ENCODE measurements at places on chromosomes 6 and 20.

- DNase-seq = no peak
Measured at GRCh38 chr6:63525186-63525878, 46.9 kb upstream of the LOC128125822 start.

- no peak for DNase-seq
Measured at GRCh38 chr20:43046966-43047365, 142.7 kb downstream of the PTPRT start.

GRCh38 chr6:123812621-123813020 lies 9.0 kb downstream of the NKAIN2 start:
- DNase-seq = no peak

DNA sequence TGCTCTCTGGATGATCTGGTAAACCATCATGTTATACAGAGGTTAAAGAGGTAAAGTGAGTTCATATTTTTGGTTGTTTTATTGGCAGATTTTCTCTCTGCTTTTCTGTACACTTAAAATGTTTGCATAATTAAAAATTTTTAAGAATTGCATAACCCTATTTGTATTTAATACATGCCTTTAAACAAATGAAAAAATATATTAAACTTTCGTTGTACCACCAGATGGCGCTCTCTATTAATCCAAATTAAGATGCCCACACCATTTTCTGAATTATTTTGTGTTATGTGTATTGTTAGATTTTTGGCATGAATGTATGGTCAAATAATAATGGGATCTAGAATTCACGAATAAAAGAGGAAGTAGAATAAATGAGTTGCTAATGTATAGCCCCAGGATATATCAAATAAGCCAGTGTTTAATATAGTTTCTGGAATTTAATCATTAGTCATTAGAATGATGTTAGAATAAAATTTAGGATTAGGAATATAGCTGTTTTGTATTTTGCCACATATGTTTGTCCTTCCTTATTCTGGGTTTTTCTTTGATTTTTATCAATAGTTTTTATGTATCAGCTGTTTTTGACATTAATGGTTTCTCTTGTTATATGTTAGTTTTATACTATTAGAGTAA lies 38.9 kb downstream of the SMAP1 start:
- DNase-seq = no peak

- no peak for DNase-seq
Measured at GRCh38 chr6:2980465-2980855, 9.1 kb upstream of the SERPINB6 start.

DNA sequence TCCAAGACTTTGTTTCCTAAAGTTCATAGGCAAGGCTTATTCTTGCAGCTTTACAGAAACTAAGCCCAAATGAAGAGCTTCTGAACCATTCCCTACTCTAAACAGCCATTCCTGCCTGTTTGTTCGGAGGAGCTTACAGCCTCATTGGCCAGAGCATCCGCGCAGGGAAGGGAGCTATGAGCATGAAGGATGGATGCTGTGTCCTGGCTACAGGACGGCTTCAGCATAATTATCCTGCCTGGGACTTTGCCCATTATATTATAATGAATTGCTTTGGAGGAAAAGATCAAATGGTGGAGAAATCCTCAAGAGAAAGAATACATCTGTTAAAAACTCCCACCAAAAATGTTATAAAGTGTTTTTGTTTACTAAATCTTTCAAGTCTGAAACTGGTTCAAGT lies 378.2 kb upstream of the BTBD3 start:
- DNase-seq = no peak

DNA sequence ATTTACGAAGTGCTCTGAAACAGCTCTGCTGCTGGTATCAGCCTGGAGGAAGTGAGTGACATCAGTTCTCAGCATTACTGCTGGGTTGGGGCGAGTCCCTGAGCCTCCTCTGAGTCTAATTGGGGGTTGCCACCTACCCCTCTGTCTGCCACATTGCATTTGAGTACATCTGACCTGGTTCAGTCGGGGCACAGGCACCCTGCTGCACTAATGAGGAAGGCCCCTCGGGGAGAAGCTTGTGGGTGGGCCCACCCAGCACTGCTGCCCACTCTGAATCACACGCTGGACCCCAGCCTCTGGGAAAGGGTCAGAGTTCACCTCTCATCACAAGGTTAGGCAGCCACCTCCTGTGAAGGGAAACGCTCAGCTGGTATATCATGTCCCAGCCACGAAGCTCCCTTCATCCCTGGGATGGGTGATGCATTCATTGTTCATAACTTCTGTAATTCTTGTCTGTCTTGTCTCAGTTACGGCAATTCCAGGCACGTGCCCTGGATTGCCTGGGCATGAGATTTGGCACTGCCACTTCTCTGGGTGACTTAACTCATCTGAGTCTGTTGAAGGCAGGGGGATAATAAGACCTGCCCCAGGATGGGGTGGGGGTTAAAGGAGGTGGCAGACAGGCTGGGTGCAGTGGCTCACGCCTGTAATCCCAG lies 13.3 kb downstream of the DNMT3B start:
- DNase-seq = no peak

DNA sequence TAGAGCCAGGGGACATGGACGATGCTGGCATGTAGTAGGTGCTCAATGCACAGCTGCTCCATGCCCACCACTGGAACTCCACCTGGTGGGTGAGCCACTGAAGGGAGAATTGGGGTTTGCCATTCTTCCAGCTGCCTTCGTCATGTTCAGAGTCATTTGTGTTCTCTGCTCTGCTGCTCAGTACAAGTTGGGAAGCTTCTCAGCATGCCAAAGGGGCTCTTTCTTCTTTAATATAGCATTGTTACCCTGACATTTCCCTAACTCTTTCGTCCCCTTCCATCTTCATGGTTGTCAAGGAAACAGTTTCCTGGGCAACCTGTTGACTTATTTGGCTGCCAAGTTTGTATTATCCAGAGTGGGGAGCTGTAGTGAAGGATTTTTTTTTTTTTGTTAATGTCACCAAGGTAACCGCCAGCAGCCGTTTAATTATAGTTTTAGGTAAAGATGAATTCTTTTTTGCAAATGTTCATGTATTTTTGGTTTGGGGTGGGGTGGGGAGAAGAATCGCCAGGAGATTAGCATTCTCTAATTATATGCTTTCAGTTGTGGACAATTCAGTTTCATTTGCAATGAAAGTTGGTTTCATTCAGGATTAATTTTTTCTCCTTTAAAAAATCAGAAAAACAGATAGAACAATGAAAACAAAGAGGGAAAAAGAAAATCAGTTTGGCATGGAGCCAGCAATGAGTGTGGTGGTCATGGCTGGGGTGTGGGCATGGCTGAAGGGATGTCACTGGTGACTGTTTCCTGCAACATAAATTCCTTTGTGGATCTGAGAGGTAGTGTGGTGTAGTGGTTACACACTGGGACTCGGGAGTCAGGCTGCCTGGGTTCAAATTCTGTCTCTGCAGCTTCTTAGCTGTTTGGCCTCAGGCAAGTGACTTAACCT lies 73.0 kb upstream of the KCNG1 start:
- DNase-seq = no peak

DNA sequence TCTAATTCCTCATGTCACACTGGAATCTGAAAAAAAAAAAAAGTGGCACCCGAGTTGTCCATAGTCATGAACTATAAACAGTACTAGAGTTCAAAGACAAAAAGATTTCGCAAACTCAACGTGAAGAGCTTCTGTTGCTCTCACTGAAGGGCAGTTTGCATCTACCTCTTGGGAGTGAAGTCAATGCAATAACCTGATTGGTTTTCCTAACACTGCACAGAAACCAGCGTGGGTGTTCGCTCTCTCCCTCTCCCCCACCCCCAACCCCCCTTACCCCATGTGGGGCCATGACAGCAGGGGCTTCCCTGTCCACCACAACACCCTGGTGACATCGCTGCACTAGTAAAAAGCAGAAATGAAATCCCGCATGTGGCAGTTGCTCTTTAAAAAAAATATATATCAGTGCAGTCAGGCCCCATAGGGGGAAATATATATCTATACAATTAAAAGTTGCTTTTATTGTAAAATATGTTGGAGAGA lies 66.9 kb downstream of the GMPR start:
- DNase-seq = no peak

- DNase-seq = no peak
Measured at GRCh38 chr20:43389839-43390626, 67.7 kb upstream of the SRSF6 start.

- no peak for DNase-seq
Measured at GRCh38 chr6:138582573-138582972, 83.3 kb upstream of the NHSL1 start.

DNA sequence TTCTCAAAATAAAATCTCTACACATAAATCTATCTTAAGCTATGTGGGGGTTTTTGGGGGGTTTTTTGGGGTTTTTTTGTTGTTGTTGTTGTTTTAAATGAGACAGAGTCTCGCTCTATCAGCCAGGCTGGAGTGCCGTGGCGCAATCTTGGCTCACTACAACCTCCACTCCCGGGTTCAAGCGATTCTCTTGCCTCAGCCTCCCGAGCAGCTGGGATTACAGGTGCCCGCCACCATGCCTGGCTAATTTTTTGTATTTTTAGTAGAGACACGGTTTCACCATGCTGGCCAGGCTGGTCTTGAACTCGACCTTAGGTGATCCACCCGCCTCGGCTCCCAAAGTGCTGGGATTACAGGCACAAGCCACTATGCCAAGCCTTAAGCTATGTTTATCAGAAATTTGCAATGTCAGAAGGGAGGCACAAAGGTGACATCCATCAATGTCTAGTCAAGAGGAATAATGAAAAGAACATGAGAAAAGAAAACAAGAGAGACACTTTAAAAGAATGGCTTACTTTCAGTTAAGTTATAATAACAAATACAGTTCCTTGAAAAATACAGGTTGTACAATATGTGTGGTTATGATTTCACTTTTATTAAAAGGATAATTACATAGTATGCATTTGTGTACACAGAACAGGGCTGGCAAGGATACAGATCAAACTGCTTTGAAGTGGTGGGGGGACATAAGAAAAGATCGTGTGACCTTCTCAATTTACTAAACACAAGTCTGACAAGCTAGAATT lies 28.6 kb downstream of the SLC23A2 start:
- no peak for DNase-seq

- DNase-seq = peak; percentile 81
Measured at GRCh38 chr6:24581084-24581669, 64.8 kb downstream of the KIAA0319 start.

Measured in T-cell (primary cell).